Heart left ventricle (tissue), 16 donors: ENCODE measurements at places on chromosomes 5 and 9. TPM values are rescaled to one million over a fixed set of nuclear protein-coding genes. Genes with fewer than 3 reads are reported as not detected.

DNA sequence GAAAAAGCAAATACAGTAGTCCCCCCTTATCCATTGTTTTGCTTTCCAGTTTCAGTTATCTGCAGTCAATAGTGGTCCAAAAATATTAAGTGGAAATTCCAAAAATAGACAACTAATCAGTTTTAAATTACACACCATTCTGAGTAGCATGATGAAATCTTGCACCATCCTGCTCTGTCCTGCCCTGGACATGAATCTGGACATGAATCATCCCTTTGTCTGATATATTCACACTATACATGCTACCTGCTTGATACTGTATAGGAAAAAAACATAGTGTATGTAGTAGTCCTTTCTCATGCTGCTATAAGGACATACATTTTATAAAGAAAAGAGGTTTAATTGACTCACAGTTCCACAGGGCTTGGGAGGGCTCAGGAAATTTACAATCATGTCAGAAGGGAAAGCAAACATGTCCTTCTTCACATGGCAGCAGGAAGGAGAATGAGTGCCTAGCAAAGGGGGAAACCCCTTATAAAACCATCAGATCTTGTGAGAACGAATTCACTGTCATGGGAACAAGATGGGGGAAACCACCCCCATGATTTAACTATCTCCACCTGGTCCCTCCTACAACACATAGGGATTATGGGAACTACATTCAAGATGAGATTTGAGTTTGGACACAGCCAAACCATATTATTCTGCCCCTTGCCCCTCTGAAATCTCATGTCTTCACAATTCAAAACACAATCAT lies 153.9 kb downstream of the ARRDC3 start:
- no peak for DNase-seq

- DNase-seq, result no peak
Observed at GRCh38 chr9:94703488-94704140, 22.9 kb upstream of the AOPEP start.

DNA sequence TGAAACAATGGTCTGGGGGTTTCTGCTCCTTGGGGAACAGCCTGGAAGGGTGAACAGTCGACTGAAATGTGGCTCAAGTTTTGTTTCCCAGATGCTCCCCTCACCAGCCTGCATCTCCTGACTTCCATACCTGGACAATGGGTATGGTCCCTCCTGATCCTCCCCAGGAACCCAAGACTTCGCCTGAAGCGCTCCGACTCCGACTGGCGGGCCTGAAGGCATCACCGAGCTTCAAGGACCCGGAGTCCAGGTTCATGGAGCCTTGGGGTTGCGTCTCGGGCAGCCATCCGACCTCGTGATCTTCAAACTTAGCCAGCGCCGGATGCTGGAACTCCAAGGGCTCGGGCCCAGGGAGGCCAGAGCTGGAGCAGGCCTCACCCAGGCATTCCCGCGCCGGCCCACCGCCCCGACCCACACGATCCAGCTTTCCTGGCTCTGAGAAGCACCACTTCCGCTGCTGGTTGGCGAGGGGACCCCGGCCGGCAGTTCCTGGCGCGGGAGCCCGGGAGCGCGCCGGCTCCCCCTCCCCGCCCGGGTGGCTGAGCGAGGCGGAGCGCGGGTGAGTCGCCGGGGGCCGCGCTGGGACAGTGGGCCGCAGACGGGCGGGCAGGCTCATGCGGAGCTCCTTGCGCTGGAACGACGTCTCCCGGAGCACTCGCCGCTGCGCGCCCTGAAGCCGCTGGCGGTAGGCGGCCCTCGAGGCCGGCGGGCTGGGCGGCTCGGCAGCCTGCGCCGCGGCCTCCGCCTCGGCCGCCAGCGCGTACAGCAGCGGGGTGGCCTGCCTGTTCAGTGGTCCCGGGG lies 5.2 kb downstream of the SHROOM1 start:
- DNase-seq, result no peak

DNA sequence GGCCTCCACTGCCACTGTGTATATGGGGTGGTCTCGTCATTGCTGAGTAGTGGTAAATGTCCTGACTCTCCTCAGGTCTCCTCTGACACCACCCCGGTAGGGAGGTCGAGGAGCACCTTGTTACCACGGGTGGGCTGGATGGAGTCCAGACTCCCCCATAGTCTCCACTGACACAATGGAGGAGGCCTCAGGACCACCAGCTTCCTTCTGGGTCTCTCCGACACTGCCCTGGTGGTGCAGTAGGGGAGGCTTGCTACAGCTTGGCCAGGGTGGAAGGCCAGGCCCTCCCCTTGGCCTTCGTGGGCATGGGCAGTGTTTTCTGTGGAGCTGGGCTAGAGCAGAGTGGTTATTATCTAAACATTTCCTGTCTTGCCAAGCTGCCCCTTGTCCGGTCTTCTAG lies 15.4 kb upstream of the SH3PXD2B start:
- DNase-seq, result no peak

RANBP3L gene
- 0.14 TPM for polyA plus RNA-seq

DNA sequence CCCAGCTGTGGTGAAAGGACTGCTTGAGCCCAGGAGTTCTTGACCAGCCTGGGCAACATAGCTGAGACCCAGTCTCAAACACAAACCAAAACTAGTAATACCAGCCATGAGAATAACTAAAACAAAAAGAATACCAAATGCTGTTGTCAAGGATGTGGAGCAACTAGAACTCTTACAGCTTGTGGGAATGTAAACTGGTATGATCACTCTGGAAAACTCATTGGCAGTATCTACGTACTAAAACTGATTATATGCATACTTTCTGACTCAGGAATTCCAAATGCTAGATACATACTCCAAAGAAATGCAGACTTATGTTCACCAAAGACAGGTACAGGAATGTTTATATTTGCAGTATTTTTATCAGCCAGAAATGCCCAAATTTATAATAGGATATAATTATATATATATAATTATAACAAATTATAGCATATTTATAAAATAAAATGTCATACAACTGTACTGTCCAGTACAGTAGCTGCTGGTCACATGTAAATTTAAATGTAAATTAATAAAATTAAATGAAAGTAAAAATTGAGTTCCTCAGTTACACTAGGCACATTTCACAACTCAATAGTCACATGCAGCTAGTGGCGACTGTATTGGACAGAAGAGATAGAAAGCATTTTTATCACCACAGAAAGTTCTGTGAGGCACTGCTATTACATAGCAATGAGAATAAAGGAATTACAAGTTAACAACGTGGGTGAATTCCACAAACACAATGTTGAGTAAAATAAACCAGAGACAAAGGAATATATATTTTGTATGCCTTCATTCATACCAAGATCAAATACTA lies 118.5 kb downstream of the GNAQ start:
- DNase-seq, result no peak
